ENCODE measurements at places on chromosomes 6 and 20. TPM values are rescaled to one million over a fixed set of nuclear protein-coding genes. Genes with fewer than 3 reads are reported as not detected.

PSORS1C2 gene
- not detected for total RNA-seq

OLIG3 gene
- not detected for total RNA-seq

ULBP1 gene
- 0.09 TPM for total RNA-seq

OPRM1 gene
- total RNA-seq: not detected

IL20RA gene
- total RNA-seq: not detected

GDAP1L1 gene
- total RNA-seq: not detected

COL9A1 gene
- total RNA-seq: not detected

TPBG gene
- 4.9 TPM for total RNA-seq

GNMT gene
- total RNA-seq: 0.09 TPM

SLC16A10 gene
- total RNA-seq: not detected

RCAN2 gene
- total RNA-seq: 0.09 TPM

ENPP4 gene
- total RNA-seq: 2.4 TPM

BTN1A1 gene
- not detected for total RNA-seq

SYCP2 gene
- total RNA-seq: 0.19 TPM

DDX43 gene
- 0.75 TPM for total RNA-seq

MAFB gene
- total RNA-seq: 0.63 TPM
